CD4-positive, alpha-beta memory T cell (primary cell): ENCODE measurements at places on chromosomes 3 and 15. TPM values are rescaled to one million over a fixed set of nuclear protein-coding genes. Genes with fewer than 3 reads are reported as not detected.

DNA sequence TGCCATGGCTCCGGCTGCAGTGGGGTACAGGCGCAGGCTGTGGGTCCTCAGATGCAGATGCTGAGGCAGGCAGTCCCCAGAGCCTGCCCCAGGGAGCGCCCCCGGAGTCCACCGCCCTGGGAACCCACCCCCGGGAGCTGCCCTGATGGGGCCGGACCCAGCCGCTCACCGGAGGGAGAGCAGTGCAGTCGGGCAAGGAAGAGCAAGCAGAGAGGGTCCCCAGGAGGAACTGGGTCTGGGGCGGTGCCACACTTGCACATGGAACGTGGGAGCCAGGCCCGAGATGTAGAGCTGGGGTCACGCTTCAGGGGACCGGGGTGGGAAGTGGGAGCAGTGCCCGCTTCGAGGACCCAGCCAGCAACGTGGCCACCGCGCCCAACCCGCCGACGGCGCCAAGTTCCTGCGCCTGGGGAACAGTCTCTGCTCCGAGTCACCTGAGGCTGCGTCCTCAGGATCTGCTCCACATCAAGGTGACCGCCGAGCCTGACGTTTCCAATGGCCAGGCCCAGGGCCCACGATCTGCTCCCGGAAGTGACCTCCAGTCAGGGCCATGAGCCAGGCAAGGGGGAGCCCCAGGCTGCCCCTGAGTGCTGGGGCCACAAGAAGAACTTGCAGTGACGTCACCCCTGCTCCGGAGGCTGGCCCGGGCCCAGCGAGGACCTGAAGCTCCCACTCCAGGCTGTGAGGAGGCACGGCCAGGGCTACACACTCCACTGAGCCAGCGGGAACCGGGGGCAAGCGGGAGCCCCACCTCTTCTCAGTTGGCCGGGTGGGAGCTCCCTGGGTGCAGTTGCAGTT lies 27.0 kb upstream of the TFG start:
- no peak for DNase-seq

DNA sequence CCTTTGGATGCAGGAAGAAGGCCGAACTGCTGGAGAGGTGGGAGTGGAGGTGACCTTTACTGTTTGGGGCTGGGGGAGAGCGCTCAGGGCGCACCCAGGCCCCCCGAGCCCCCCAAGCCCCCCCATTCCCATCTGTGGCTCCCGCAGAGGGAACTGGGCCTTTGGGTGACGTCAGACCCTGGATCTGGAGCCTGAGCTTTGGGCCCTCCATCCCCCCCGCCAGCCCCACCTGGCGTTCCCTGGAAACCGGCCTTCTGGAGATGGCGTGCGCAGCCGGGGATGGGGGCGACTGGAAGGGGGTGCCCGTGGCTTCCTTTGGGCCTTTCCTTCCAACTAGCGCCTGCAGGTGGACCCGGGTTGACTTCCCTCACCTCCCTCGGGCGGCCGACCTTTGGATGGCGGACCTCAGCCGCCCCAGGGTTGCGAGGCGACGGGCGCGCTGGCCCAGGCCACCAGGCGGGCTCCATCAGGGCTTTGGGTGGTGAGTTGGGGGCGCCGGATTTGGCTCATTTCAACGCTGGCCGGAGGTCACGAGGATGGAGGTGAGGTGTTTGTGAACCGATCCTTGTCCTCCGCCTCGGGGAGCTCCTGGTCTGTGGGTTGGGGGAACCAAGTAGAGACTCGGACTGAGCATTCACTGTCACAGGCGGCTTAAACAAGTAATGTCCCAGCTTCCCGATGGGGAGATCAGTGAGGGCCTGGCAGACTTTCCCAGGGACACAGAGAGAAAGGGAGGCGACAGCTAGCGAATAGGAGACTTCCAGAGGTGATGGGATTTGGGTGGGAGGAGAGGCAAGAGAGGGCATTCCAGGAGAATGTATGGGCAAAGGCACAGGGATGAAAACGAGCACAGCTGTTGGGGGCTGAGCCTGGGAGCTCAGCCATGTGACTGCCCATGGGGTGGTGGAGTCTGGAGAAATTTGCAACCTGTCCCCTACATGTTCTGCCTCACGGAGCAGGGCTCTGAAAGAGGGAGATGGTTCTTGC lies 709 bp downstream of the SCAMP5 start:
- no peak for DNase-seq

DNA sequence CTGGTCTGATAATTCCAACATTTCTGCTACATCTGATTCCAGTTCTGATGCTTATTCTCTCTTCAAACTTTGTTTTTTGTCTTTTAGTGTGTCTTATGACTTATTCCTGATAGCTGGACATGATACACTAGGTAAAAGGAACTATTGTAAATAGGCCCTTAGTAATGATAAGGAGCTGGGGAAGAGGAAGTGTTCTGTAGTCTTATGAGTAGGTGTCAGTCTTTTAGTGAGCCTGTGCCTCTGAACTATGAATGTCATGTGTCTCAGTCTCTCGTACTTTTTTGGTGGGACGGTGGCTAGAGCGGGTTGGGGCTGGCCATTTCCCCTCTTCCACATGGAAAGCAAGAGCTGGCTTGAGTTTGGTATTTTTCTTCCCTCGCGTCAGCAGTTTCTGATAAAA lies 41.2 kb downstream of the PCCB start:
- no peak for DNase-seq

- DNase-seq = no peak
Observed at GRCh38 chr15:99123713-99124451, 19.0 kb downstream of the SYNM start.

The ANKUB1 gene
- not detected for polyA plus RNA-seq
